ENCODE measurements at places on chromosomes 16 and 17. TPM values are rescaled to one million over a fixed set of nuclear protein-coding genes. Genes with fewer than 3 reads are reported as not detected.

Gene BCL6B
- total RNA-seq, result 14.9 TPM

Gene KREMEN2
- 5.6 TPM for total RNA-seq

Gene CPPED1
- total RNA-seq, result 9.3 TPM

Gene RDM1
- total RNA-seq, result 1.6 TPM

Gene P2RX5
- total RNA-seq, result 13.5 TPM

Gene PYY
- not detected for total RNA-seq

Gene ZSCAN32
- 11.1 TPM for total RNA-seq

Gene LLGL2
- 19.9 TPM for total RNA-seq

Gene C1QBP
- total RNA-seq, result 108 TPM

Gene ABCA9
- total RNA-seq, result 24.4 TPM

Gene GID4
- total RNA-seq, result 7.1 TPM

Gene MT1M
- 1.7 TPM for total RNA-seq

Gene ARSG
- 21.3 TPM for total RNA-seq

Gene C16orf78
- total RNA-seq, result not detected

Gene ITGAD
- not detected for total RNA-seq
